Fibroblast of villous mesenchyme (primary cell): ENCODE measurements at places on chromosomes 12 and 14. TPM values are rescaled to one million over a fixed set of nuclear protein-coding genes. Genes with fewer than 3 reads are reported as not detected.
A peak's percentile ranks its signal among the peaks of the same experiment; 100 is the strongest.

GSC gene
- not detected in 2 replicates for total RNA-seq

LRIG3 gene
- total RNA-seq, result 66.0 and 97.2 TPM in 2 replicates

GRCh38 chr12:39138268-39138667 lies 232.9 kb upstream of the CPNE8 start:
- DNase-seq, result no peak

AMN gene
- under 0.01 and 0.43 TPM in 2 replicates for total RNA-seq

- DNase-seq, result no peak
Observed at GRCh38 chr12:62933220-62933601, 1.7 kb downstream of the PPM1H start.

GRCh38 chr12:30813525-30814294 lies 59.0 kb upstream of the CAPRIN2 start:
- DNase-seq, result peak; percentile 27

DNA sequence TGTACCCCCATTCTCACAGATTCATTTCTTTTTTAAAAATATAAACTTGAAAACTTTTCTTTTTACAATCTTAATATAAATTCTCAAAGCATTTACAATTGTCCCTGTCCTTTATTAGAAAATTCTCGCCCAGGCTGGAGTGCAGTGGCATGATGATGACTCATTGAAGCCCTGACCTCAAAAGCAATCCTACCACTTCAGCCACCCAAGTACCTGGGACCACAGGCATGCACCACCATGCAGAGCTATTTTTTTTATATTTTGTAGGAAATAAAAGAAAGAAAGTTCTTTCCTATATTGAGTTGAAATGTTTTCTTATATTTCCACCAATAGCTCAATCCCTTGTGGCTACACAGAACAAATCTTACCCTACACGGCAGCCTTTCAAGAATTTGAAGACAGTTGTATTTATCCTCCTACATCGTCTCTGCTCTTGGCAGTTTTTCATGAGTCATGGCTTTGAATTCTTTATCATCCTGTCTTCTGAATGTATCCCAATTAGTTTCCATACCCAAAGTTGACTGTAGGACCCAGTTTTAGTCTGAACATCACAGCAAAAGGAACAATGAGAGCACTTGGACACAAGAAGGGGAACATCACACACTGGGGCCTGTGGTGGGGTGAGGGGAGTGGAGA lies 52.4 kb downstream of the SYT1 start:
- peak; percentile 1 for DNase-seq

DNA sequence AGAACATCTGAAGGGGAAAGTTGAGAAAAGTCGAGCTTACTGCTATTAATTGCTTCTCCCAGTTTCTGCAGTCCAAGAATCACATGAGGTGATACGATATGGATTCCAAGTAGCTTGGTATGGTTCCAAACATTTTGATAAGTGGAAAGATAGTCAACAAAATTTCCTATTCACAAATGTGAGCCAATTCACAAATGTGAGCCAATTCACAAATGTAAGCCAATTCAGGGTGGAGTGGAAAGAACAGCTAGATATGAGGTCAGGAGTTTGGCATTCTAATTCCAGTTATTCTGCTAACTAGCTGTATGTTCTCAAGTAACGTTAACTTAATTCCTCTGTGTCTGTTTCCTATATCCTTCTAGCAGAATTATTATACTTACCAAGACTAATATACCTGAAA lies 37.6 kb upstream of the DHRS4 start:
- no peak for DNase-seq

DNA sequence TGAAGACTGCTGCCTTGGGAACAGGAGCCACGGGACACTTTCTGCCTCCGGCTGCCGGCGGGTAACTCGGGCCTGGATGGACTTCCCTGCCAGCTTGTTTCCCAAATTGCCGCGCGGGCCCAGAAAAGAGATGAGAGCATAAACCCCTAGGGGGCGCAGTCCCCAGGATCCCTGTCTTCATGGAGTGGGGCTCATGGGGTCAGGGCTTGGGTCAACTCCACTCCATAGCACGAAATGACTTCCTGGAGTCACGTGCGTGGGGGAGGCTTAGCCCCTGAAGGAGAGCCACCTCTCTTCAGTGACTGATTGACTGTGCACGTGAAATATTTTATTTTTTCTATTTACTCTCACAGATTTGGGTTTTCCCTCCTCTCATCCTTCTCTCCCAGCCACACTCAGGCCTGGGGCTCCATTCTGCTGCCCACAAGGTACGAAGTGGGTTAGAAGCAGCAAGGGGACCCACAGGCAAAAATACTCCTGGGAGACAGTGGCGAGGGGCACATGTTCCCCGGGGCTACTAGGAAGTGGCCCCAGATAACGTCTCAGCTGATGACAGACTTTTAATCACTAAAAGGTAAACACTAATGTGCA lies 10.0 kb downstream of the PGF start:
- DNase-seq, result no peak

GRCh38 chr12:124024263-124024678 lies 51.3 kb downstream of the ZNF664 start:
- no peak for DNase-seq

GALNT8 gene
- under 0.01 TPM in 2 replicates for total RNA-seq

DNA sequence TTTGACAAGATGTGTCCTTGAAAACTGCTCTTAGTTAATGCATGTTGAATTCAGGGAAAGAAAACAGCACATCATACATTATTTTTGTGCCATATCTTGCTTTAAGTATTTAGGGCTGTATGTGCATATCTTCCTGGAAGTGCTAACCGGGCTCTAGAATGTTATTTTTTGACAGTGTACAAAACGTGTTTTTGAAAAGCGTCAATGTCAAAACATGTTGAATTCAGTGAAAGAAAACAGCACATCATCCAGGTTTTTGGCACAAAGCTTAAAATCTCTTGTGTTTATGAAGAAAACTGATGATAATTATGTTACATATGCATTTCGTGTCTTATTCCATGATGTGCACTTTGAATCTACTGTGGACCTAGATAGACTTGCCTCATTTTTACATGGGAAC lies 82.7 kb downstream of the ASCL4 start:
- DNase-seq, result no peak

NOC4L gene
- 12.1 and 14.8 TPM in 2 replicates for total RNA-seq

AQP2 gene
- not detected in 2 replicates for total RNA-seq

DNA sequence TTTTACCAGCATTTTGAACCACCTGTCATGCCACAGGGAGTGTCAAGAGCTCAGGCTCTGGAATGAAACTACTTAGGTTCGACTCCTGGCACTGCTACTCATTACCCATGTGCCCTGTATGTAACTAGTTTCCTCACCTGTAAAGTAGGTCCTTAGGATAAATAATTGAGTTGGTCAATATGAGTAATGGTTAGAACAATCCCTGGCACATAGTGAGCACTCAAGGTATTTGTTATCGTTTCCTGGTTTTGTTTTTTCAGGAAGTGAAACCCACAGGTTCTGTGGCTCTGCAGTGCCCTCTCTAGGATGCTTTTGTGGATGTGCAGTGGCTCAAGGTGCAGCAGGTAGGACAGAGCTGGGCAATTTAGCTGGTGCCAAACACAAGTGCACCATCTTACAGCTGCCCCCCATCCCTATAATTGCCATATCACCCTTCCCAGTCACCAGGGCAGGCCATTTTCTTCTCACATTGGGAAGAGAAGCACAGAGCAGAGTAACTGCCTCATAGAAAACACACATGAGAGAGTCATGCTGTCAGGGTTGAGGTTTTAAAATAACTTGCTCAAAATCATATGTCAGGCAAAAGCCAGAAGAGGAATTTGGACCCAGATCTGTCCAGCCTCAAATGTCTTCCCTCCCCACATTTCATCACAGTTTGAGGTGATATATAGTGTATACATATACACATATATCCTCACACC lies 297.5 kb downstream of the RPAP3 start:
- no peak for DNase-seq

DNA sequence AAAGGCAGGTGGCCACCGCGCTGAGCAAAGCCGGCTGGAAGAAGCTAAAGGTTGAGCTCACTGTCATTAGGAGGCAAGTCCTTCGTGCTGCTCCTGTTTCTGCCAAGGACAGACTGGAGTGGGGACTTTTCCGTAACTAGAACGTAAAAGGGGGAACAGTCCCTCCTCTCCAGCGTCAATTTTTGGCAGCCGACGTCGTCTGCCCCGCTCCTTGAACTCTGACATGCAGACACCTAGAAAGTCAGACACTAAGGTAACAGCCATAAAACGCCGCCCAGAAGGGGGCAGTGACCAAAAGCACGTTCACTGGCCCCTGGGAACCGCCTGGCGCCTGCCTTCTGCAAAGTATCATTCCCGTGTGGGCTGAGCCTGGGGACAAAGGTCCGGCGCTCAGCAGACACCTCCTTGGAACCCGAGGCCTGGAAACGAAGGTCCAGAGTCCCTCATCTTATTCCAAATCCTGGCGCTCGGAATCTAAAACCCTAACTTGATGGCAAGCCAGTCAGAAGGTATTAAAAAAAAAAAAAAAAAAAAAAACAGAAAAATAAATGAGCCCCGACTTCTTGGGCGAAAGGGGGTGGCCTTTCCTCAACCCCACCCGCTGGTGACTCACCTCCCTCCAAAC lies 1.1 kb upstream of the LRP1 start:
- DNase-seq, result no peak

DNA sequence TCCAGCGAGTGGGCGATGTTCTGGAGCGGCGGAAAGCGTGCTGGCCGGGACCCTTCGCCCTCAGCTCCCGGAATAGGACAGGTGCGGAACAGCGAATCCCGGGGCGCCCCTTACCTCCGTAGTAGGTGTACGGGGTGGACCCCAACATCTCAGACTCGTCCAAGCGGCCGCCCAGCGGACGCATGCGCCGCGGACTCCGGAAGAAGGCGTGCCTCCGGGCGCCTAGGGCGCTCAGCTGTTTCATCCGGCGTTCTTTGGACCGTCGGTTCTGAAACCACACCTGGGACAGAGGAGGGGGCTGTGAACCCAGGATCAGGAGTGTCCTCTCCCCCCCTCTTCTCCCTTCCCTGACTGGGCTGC lies 4.5 kb downstream of the LHX5 start:
- DNase-seq, result no peak

GRCh38 chr12:968545-968944 lies 19.1 kb upstream of the RAD52 start:
- DNase-seq, result no peak

DNA sequence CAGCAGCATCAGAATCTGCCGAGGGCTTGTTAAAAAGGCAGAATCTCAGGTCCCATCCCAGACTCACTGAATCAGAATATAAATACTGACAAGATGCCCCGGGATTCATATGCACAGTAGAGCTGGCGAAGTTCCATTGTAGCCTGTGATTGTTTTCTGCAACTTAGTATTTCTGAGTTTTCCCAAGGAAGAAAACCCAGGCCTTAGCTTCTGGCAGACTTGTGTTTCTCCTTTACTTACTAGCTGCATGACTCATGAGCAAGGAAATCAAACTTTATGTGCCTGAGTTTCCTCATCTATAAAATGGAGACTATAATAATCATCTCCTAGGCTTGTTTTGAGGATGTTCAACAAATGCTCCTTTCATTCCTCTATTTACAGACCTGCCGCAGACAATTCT lies 278.5 kb upstream of the PLEKHG7 start:
- DNase-seq, result peak; percentile 50

GRCh38 chr14:79096811-79097210 lies 926.6 kb downstream of the NRXN3 start:
- DNase-seq, result no peak

SYT1 gene
- total RNA-seq, result 2.3 and 3.9 TPM in 2 replicates

DNA sequence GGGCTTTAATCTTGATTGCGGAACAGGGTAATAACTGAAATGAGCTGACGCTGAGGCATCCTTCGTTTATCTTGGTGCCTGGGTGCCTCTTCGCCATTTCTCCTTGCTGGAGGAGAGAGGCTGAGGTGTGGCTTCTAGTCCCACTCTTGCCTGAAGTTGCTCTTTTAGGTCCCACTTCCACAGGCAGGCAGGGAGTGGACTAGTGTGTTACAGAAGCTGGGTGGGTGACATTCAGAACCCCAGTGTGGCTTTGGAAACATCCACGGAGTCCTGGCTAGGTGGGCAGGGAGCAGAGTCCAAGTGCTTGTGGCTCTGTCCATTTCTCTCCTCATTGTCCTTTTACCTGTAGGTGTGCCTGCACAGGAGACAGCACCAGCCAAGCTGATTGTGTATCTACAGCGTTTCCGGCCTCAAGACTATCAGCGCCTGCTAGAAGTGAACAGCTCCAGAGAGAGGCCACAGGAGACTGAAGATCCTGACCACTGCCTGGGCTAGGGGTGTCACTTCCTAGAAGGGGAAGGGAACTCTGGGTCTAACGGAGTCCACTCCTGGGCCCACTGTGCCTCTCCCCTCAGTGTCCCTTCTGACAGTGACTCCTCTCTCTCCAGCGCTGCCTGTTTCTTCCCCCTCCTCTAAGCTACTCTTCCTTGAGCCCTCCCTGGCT lies 2.4 kb downstream of the THTPA start:
- DNase-seq, result no peak

DNA sequence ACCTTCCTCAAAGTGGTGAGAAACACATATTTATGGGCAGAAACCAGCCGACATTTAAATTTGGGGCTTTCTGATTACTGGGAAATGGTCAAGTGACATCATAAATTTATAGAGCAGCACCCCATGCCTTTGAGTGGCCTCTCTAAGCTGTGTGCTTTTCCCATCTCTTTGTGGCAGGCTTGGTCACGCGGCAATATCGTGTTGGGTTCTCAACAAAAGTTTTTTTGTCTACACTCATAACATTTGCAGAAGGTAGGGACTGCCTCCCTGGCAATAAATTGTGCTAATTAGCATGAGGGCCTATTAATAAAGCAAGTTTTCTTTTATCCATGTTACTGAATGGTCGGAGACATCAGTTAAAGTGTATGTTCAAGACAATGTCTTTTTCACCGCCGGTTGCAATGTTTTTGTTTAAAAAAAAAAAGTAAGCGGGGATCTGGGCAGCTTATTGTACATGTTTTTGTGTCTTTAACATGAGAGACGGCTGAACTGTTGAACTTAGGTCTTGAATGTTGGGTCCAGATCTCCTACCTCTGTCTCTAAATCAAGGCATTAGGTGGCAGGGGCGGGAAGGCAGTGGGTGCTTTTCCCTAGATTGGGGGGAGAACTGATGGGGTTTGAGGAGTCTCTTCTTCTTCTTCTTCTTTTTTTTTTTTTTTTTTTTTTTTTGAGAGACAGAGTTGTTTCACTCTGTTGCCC lies 193.3 kb downstream of the PHETA1 start:
- no peak for DNase-seq
